ENCODE measurements at places on chromosomes 1 and 21.

GRCh38 chr1:156860628-156861423, at the start of gene NTRK1:
Gene NTRK1 (plus strand): TSS chr1:156860865. CDS start chr1:156860935, 70 bp downstream.
- DNase-seq, result no peak

DNA sequence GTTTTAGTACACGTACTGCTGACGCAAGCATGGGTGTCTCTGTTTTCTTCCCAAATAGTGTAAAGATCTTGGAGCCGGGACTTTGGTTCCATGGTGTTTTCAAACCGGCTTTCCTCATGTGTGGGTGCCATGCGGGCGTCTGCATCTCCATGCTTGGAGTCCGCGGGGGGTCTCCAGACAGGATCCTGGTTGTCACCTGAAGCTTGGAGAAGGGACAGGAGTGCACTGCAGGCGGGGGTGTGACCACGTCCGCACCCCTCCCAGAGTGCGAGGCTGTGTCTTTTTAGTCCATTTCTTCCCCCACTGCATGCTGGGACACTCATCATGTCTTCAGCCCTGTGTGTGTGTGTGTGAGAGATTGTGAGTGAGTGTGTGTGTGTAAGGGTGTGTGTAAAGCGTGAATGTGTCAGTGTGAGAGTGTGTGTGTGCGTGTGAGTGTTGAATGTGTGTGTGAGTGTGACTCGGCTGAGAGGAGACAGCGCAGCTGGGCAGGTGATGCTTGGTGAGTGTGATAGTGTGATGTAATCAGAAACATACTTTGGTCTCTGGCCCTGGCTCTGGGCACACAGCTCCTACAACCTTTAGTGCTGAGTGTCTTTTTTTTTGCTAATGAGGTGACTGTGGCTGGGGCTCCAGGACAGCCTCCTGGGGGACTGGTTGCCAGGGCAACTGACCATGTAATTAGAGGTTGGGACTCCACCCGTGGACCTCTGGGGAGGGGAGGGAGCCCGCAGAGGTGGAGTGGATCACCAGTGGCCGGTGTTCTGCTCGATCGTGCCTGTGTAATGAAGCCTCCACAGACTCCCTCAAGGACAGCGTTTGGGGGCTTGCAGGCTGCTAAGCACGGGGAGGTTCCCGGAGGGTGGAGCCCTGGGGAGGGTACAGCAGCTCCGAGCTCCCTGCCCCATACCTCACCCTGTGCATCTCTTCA, 55.1 kb downstream of the AGPAT3 start:
- no peak for DNase-seq

GRCh38 chr1:19078536-19078935, 122.1 kb upstream of the IFFO2 start:
- no peak for DNase-seq

- DNase-seq, result no peak
Measured at GRCh38 chr1:19619697-19620384, 24.3 kb upstream of the NBL1 start.

GRCh38 chr1:1083416-1084371, 9.6 kb upstream of the RNF223 start:
- DNase-seq, result no peak

GRCh38 chr1:92797961-92798360, 13.1 kb upstream of the EVI5 start:
- no peak for DNase-seq

GRCh38 chr1:35220976-35221375, 28.0 kb upstream of the SFPQ start:
- DNase-seq, result no peak

DNA sequence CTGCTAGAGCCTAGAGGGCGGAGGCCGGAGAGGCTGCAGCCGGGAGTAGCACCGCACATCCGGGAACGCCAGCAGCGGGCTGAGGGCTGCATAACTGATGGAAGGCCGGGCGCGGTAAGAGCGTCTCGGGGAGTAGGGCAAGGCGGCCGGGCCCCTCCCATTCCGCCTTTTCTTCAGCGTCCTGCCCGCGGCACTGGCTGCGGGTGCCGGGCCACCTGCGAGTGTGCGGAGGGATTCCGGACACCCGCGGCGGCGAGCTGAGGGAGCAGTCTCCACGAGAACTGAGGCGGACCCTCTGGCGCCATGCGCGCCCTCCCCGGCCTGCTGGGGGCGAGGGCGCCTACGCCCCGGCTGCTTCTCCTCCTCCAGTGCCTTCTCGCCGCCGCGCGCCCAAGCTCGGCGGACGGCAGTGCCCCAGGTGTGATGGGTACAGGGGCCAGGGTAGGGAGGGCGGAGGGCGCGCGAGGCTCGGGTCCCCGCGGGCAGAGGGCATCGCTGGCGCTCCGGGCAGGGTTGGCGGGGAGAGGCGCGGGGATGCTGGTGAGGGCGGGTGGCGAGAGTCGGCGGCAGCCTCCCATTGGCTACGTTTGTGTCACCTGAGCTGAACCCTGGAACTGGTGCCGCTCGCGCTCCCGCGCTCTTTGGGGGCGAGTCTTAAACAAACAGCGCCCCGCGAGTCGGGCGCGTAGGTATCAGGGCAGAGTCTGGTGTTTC, 334.4 kb downstream of the SRGAP2C start:
- no peak for DNase-seq

DNA sequence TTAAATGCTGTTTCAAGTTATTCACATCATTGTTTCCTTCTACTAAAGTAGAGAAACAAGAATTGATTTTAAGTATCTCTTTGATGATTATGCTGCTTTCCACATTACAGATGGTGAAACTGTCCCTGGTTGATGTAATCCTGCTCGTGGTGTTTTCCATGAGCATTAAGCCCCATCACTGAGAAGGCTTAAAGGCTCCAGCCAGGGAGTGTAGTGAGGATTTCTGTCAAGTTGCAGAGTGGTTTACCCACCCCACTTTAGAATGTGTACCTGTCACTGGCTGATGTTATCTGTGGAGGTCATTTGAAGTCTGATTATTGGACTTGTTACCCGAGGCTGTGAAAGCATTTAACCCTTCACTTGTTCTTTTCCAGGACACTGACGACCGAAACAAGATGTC, 12.9 kb downstream of the CERS2 start:
- no peak for DNase-seq

- DNase-seq, result no peak
Measured at GRCh38 chr1:46070164-46070814, 62.1 kb downstream of the PIK3R3 start.

DNA sequence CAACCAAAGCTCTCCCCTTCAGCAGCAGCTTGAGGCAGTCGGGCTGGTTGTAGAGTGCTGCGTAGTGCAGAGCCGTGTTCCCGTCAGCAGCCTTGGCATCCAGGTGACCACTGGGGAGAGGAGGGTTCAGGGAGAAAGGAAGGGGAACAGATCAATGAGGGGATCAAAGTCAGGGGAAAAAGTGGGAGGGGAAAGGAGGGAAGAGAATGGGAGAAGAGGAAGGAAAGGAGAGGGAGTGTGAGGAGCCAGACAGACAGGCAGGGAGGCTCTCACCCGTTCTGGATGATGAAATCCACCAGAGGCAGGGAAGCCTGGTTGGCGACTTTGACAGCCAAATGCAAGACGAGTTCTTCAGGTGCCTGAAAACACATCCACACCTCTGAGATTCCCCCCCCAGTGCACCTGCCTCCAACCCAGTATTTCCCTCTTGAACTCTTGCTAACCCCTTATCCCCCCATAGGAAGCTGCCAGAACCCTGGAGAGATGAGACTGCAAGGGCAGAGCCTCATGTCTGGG, 9.8 kb upstream of the TCEA3 start:
- no peak for DNase-seq

- no peak for DNase-seq
Measured at GRCh38 chr21:33255404-33255803, 10.8 kb upstream of the IL10RB start.

- DNase-seq, result no peak
Measured at GRCh38 chr1:88454781-88455180, 229.3 kb upstream of the PKN2 start.

- no peak for DNase-seq
Measured at GRCh38 chr1:201518071-201518470, 11.1 kb upstream of the CSRP1 start.

GRCh38 chr1:219088778-219089557, 84.7 kb upstream of the LYPLAL1 start:
- DNase-seq, result no peak

- DNase-seq, result no peak
Measured at GRCh38 chr1:210250665-210250997, 18.0 kb downstream of the SERTAD4 start.

DNA sequence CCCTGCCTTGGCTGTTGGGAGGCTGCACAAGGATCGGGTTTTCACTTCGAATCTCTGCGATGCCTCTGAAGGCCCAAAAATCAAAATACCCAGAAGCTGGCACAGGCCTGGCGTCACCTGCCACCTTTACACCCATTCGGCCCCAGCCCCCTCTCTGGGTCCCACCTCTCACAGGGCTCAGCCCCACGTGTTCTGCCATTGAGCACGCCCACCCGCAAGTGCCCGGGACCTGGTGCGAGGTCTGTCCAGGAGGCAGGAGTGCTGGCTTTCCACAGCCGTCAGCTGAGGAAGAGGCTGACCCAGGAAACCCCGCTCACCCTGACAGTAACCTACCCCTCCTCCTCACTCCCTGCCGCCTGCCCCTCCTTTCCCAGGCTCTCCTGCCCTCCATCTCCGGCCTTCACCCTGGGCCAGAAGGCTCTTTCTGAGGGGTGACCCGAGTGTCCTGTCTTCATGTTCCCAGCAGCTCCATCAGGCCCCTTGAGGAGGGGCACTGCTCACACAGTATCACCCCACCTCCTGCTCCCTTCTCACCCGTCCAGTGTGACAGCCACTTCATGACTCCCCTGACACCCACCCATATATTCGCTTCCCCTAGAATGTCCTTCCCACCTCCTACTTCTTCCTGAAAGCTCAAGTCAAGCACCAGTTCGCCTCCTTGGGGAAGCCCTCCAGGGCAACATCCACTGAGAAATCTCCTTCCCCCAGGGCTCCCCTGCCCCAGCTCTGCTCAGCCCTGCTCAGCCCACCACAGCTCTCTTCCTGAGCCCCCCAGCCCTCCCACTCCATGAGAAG, 13.5 kb downstream of the RCC2 start:
- no peak for DNase-seq

GRCh38 chr1:94528299-94528698, 13.3 kb downstream of the F3 start:
- no peak for DNase-seq

GRCh38 chr21:46121286-46122221, 23.6 kb downstream of the COL6A2 start:
- DNase-seq, result no peak

DNA sequence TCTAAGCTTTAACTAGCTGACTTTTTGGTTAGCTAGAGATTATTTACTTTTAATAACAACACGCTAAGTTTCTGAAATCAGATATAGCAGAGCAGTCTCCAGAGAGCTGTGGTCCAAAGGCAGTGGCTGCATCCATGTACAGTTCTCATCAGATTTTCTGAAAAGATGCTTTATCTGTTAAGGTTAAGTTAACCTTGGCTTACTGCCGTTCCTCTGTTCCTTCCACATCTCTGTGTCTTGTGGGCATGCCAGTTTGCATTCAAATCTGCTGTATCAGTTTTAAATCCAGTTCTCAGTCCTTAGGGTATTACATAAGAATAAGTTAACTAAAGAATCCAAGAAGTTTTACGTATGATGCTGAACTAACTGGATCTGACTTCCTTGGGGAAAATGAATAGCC, 46.8 kb downstream of the SPATA46 start:
- DNase-seq, result no peak

DNA sequence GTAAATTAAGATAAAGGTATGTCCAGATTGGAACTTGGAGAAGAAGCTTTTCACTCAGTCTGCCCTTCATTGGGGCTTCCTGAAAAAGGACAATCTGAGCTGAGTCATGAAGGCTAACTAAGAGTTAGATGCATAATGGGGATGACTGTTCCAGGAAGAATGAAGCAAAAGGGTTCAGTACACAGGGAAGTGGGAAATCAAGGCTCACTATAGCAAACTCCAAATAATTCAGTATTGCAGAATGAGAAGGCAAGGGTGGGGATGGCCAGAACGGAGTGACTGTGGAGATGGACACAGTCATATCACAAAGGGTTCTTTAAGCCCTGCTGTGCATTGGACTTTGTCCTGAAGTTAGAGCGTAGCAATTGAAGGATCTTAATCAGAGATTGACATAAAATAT, 158.3 kb downstream of the FGGY start:
- no peak for DNase-seq

DNA sequence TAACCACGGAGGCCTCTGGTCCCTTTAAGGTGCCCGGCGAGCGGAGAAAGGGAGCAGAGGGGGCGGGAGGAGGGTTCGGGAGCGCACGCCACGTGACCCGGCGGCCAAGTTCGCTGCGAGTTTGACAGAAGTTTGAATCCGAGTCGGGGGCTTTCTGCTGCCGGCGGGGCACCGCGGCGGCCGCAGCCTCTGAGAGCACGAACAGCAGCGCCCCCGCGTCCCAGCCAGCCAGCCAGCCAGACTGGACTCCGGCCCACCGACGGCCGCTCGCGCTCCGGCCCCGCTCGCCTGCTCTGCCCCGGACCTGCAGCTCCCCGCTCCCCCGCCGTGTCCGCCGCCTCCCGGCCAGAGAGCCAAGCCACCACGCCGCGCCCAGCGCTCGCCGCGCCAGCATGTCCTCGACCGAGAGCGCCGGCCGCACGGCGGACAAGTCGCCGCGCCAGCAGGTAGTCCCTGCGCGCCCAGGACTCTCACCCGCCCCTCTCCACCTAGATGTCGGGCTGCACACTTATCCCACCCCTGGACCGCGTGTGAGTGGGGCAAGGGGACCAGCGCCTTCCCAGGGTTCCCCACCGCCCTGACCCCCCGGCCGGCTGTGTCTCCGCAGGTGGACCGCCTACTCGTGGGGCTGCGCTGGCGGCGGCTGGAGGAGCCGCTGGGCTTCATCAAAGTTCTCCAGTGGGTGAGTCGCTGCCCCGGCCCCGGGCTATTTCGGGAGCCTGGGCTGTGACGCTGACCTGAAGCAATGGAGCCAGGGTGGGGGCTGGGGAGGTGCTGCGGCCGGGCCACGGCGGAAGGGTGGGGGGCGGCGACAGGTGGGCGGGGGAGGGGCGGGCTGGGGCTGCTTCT, at the start of gene SYPL2:
SYPL2 (plus strand) TSS at position 95 of the 849 bp plus-strand sequence; CDS start at position 393, 298 bp downstream.
- no peak for DNase-seq

DNA sequence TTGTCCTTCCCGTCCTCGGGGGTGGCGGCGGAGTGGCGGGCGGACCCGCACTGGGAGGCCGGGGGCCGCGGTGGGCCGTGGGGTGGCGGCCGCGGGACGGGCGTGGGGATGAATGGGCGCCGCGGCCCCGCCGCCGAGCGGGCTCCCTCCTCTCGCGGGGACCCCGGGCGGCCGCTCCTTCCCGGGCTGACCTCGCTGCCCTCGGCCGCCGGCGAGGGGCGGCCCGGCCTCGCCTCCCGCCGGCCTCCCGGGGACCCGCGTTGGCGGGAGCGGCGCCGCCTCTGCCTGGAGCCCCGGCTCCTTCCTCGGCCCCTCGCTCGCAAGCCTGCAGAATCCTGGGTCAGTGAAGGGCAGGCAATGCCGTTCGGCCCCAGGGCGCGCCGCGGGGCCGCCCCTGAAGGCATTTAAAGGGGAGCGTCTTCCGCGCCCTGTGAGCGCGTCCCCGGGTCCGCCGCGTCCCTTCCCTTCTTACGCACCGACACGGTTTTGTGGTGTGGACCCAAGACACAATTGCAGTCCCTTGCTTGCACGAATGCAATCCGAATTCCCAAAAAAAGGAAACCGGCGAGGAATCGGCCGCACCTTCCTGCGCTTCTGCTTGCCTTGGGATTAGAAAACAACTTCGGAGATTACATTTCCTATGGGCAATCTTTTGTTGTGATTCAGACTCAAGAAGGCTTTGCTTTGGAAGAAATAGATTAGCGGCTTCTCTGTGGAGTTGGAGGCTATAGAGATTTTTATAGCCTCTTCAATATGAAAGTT, 776 bp downstream of the ITSN1 start:
- no peak for DNase-seq

- DNase-seq, result no peak
Measured at GRCh38 chr21:27487676-27488075, 520.8 kb upstream of the ADAMTS5 start.
